Keratinocyte (primary cell): ENCODE measurements at places on chromosomes 3 and 15. TPM values are rescaled to one million over a fixed set of nuclear protein-coding genes. Genes with fewer than 3 reads are reported as not detected.

Gene POLQ
- polyA plus RNA-seq = 0.97 to 4.4 TPM (median 1.9 TPM) in 3 replicates

Gene SCN5A
- polyA plus RNA-seq = 0.06 to 0.26 TPM (median 0.24 TPM) in 3 replicates

Gene CFAP100
- polyA plus RNA-seq = not detected in 3 replicates

GRCh38 chr3:632571-633170 lies 436.1 kb downstream of the CHL1 start:
- H3K27ac ChIP-seq = no peak overlapping the region
- no peaks in the 10 kb centered on the region for H3K27me3 ChIP-seq
- no peaks in the 10 kb centered on the region for H3K36me3 ChIP-seq
- DNase-seq = peak; percentile 33
- H3K4me1 ChIP-seq = no peaks in the 10 kb centered on the region

GRCh38 chr3:47630810-47631209 lies 52.1 kb upstream of the CSPG5 start:
- no peaks in the 10 kb centered on the region for H3K4me1 ChIP-seq
- no peak overlapping the region for H3K27ac ChIP-seq
- no peak for DNase-seq
- H3K36me3 ChIP-seq = peaks cover 11% of the 10 kb centered on the region
- H3K4me3 ChIP-seq = no peak overlapping the region
